Neural cell (in vitro differentiated cells): ENCODE measurements at places on chromosomes 11 and 22. TPM values are rescaled to one million over a fixed set of nuclear protein-coding genes. Genes with fewer than 3 reads are reported as not detected.

The ANKK1 gene
- polyA plus RNA-seq: not detected in 2 replicates

The SOX10 gene
- not detected in 2 replicates for polyA plus RNA-seq

The MICAL3 gene
- 28.1 and 30.4 TPM in 2 replicates for polyA plus RNA-seq

The IFITM1 gene
- 0.35 TPM in 1 of 2 replicates, not detected in the other for polyA plus RNA-seq

The SMC1B gene
- polyA plus RNA-seq: not detected in 2 replicates

The FOSL1 gene
- polyA plus RNA-seq: 0.68 TPM in 1 of 2 replicates, not detected in the other
